ENCODE measurements at places on chromosomes 6 and 20.

DNA sequence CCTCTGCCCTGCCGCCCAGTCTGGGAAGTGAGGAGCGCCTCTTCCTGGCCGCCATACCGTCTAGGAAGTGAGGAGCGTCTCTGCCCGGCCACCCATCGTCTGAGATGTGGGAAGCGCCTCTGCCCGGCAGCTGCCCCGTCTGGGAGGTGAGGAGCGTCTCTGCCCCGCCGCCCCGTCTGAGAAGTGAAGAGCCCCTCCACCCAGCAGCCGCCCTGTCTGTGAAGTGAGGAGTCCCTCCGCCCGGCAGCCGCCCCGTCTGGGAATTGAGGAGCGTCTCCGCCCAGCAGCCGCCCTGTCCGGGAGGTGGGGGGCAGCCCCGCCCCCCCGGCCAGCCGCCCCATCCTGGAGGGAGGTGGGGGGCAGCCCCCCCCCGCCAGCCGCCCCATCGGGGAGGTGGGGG is 27.8 kb downstream of the SNHG17 start:
- no peak for DNase-seq

DNA sequence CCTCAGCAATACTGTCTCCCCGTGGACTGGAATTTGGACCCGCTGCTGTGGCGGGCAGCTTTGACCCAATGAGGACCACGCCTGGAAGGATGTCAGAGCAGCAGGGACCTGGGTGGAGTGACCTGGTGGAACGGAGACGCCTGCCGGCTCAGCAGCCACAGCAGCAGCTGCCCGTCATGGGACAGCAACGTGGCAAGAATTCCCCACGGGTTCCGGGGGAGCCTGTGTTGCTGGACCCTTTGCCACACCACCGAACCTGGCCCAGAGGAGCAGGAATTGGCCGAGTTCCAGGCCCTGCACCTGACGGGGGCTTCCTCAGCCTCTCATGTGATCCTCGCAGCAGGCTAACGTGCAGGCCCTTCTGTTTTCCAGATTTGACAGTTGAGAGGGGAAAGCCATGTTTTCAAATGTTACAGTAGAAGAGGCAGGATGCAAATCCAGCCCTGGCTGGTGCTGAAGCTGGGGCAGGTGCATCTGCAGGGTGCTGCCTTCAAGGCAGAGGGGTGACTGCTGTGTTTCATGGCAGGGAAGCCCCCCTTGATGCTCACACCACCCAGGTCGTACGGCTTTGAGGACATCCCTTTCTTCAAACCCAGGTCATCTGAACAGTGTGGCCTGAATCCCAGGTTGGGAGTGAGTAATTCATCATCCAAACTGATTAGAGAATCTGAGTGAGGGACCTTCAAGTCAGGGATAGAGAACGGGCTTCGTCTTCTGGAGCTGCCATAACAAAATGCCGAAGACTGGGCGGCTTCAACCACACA is 93.4 kb downstream of the THBS2 start:
- no peak for DNase-seq

- no peak for DNase-seq
Observed at GRCh38 chr20:63624486-63624885, 2.4 kb downstream of the GMEB2 start.

DNA sequence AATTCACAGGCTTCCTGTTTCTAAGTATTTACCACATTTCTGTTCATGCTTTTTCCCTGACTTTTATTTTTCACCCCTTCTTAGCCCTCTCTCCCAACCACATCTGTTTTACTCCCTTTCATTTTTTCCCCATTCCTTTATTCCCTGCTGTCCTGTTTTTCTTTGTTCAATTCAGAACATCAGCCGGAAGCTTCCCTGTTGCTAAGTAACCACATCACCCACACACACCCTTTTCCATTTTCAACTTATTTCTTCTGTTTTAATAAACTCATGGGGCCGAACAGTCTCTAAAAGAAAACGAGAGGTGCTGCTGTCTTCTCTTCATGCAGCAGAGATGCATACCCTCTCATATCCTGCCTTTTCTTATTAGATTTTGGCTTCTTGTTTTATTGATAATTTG is 53.5 kb upstream of the CEP85L start:
- no peak for DNase-seq

- DNase-seq: no peak
Observed at GRCh38 chr6:109183109-109183650, 87.9 kb downstream of the CEP57L1 start.

DNA sequence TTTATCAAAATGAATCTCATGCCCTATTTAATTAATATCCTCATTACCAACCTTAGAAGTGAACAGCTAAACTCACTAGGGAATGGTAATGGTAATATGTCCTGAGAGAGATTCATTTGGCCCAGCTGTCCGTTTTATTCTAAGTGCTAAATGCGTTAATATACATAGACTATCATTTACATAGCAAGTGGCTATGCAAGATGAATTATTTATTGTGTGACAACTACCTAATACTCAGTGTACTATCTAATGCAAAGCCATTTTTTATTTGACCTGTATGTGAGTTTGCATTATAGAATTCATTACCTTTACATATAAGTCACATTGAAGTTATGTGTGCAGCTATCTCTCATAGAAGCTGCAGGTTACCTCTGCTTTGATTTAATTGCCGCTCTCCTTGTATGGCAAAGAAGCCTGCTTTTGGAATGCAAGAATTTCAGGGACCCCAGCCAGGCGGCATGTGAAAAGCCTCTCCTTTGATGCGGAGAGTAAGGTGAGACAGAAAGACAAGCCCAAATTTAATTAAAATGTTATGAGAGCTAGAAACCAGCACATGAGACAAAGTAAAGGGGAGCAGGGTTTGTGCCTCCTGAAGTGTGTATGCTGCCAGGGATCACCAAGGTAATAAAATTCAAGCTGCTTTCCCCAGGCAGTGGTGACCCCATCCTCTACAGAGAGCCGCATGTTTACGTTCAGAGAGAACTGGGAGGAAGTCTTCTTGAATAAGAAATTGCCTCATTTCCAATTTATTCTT is 693.0 kb upstream of the MAP3K7 start:
- DNase-seq: no peak

GRCh38 chr6:157859775-157860504 is 36.9 kb downstream of the SNX9 start:
- DNase-seq: no peak

DNA sequence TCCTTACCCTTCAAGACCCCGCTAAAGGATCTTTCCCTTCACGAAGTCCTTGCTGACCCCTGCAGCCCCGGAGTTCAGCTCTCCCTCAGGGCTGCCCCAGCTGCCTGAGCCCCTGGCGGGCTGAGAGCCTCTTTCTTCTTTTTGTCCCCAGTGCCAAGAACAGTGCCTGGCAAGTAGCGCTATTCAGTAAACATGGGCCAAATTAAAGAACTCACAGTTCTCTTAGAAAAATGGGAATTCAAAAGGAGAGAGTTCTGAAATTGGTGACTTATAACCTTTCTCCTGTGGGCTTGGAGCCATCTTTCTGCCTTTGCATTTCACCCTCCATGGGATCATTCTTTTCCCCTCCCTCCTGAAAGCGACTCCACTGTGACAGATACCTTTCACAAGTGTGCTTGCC is 227.2 kb downstream of the TMEM242 start:
- DNase-seq: no peak

GRCh38 chr6:11248974-11249761 is 16.7 kb upstream of the NEDD9 start:
- peak; percentile 7 for DNase-seq

DNA sequence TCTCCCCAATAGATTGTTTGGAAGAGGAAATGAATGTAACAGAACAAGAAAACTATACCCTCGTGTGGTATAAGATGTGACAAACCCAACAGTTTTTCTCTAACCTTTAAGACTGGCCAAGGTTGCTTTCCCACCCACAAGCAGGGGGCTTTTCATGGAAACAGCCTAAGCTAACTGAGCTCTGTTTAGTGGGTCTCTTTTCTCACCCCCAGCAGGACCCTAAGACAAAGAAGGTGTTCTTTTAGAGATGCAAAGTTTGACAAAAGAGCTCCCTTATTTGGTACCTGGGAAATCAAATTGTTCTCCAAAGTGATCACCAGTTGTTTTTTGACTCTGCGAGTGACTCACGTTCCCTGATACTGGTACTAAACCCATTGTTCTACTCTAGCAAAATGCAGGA is 59.1 kb downstream of the MBOAT1 start:
- DNase-seq: no peak

- DNase-seq: no peak
Observed at GRCh38 chr6:9537381-9537780, 877.5 kb downstream of the TFAP2A start.

- no peak for DNase-seq
Observed at GRCh38 chr6:20763296-20763695, 229.0 kb downstream of the CDKAL1 start.

- DNase-seq: peak; percentile 48
Observed at GRCh38 chr6:33279971-33280511, 3.1 kb downstream of the B3GALT4 start.

GRCh38 chr20:15921930-15922329 is 651.3 kb downstream of the KIF16B start:
- no peak for DNase-seq

DNA sequence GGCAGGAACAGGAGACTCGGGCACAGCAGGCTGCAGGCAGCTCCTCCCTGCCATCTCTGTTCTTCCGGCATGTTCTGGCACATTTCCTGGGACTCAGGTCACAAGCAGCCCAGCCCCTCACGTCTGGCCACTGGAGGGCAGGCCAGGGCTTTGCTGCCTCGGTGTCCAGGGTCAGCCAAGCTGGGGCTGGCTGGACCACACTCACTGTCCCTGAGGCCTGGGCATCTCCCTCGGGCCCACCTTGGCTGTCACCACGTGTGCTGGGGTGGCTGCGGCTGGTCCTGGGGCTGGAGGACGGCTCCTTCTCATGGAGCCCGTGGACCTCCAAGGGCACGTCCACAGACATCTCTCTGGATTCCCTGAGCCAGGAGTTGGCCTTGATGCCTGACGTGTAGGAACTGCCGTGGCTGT is 18.5 kb downstream of the FRMD1 start:
- no peak for DNase-seq

- no peak for DNase-seq
Observed at GRCh38 chr20:2749343-2749950, 51.0 kb downstream of the CPXM1 start.

DNA sequence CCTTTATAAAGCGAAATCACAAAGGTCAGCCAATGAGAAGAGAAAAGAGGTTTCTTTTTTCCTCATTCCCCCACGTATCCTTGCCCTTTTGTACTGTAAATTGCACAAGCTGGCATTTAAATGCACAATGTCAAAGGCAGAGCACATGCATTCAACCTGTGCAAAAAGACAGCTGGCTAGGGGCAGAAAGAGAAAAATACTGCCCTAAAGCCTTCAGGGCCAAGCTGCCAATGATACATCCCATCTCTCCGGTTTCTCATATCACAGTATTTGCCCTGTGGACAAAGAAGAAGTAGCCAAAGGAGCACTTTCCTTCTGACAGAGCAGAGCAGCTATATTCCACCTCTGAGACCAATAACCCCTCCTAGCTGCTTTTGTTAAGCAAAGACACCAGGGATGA is 219.2 kb downstream of the TRDN start:
- DNase-seq: no peak

DNA sequence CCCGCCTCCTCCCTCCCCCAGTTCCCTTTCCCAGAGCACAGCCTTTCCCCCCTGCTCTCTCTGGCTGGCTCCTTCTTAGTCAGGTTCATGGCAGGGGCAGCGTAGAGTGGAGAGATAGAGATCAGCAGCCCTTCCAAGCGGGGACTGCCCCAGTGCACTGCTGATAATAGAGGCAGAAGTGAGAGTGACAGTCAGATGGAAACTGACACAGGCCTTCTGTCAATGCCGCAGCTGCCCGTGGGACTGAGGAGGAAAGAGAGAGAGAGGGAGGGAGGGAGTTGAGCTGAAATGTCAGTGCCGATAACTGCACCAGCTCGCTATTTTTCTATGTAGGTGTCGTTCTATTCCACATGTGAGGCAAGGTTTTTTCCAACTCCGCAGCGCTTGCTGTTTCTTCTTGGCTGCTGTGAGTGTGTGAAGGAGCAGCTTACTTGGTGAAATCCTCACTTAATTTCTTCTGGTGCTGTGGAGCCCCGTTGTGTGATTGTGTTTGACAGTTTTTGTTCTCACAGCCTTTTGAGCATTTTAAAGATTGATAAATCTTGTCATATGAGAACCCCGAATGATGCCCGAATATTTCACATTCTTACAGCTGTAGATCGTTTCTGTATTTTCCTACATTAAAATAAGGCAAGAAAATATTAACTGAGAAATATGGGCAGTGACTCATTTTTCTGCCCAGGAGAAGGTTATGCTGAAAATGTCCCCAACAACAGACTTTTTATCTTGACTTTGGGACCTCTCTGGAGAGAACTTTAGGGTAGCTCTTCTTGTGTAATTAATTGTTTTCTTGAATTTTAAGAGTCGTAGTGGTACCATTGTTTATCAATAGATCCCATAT is 386.4 kb upstream of the MMS22L start:
- DNase-seq: no peak

DNA sequence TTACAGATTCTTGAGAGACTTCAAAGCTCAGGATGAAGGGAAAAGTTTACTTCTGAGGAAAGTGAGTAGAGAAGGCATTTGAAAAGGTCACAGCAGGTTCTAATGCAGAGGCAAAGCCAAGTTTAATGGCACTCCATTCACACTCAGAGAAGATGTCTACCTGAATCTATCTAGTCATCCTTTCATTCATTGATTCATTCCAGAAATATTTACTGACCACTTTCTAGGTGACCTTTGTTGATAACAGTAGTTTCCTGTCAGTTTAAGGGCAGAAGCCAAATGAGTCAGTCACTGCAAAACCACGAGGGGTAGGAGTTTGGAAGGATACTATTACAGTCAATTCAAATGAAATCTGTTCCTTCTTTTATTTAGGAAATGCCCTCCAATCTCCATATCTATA is 30.8 kb downstream of the FBXO5 start:
- DNase-seq: no peak

DNA sequence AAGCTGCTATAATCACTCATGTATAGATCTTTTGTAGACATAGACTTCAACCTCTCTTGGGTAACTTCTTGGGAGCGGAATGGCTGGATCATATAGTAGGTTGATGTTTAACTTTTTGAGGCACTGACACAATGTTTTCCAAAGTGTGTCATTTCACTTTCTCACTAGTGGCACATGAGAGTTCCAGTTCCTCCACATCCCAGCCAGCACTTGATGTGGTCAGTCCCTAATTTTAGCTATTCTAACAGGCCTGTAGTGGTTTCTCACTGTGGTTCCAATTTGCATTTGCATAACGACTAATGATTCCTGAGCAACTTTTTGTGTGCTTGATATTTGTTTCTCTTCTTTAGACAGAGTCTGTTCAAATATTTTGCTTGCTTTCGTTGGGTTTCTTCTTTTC is 221.3 kb downstream of the DLL1 start:
- DNase-seq: no peak

GRCh38 chr20:41425180-41425884 is 58.7 kb upstream of the EMILIN3 start:
- no peak for DNase-seq

DNA sequence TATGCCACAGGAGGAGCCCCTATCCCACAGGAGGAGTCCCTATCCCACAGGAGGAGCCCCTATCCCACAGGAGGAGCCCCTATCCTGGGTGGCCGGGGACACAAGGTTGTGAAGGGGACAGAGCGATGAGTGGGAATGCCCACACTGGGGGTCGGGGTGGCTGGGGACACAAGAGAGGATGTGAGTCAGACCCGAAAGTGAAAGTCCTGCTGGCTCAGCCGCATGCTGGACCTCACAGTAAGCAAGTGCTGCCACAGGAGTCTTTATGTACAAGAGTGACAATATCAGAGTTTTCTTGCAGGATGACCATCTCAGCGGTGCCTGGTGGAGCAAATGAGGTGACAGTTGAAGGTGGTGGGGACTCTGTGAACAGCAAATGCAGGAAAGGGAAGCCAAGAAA is 93.7 kb downstream of the PSMB1 start:
- peak; percentile 7 for DNase-seq

- DNase-seq: no peak
Observed at GRCh38 chr6:63640062-63640461, 4.5 kb downstream of the PHF3 start.

All from inflammatory macrophage (primary cell).